ENCODE measurements at places on chromosomes 1 and 21. TPM values are rescaled to one million over a fixed set of nuclear protein-coding genes. Genes with fewer than 3 reads are reported as not detected.

- no peak for DNase-seq
Measured at GRCh38 chr1:160739098-160739511, at the start of gene SLAMF7. Gene SLAMF7, plus strand, starts transcription at chr1:160739247. Its CDS starts 55 bp downstream, at chr1:160739302.

- no peak for DNase-seq
Measured at GRCh38 chr1:248847181-248847955, 9.3 kb downstream of the ZNF672 start.

- DNase-seq: peak; percentile 32
Measured at GRCh38 chr1:115063228-115063901, 25.9 kb downstream of the TSPAN2 start.

DNA sequence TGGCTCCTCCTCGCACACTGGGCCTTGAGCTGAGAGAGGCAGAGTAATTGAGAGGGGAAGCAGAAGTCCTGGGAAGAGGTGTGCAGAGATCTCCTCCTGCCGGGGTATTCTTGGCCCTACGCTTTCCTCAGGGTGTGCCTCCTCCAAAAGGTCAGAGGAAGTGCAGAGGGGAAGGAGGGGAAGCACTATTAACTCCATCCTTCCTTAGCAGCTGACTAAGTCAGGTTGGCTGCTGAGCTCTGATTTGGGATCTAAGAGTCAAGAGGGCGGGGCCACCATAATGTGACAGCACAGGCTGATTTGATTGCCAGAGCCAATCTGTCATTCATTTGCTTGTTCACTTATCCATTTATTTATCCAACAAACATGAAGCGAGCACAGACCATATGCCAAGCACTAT lies 12.3 kb downstream of the ATP2B4 start:
- DNase-seq: no peak

DNA sequence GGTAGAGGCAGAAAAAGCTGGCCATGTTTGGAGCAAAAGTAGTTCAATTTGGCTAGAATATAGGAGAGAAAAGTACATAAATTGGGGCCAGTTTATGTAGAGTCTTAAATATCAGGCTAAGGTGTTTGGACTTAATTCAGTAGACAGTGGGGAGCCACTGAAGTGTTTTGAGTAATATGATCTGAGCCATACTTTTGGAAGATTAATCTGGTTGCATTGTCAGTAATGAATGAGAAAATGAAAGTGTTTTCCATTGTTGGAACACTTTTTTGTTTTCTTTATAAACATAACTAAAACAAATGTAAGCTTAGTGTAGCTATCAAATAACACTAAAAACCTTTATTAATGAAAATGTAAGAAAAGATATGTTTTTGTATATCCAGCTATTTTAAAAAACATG lies 42.1 kb downstream of the POU2F1 start:
- no peak for DNase-seq

GRCh38 chr1:113046569-113046968 lies 26.4 kb upstream of the LRIG2 start:
- DNase-seq: no peak

- DNase-seq: peak; percentile 26
Measured at GRCh38 chr1:84758968-84759491, 68.8 kb upstream of the SSX2IP start.

- DNase-seq: no peak
Measured at GRCh38 chr1:32341971-32342370, 5.9 kb upstream of the MARCKSL1 start.

- no peak for DNase-seq
Measured at GRCh38 chr1:178057141-178057765, 36.7 kb upstream of the RASAL2 start.

DNA sequence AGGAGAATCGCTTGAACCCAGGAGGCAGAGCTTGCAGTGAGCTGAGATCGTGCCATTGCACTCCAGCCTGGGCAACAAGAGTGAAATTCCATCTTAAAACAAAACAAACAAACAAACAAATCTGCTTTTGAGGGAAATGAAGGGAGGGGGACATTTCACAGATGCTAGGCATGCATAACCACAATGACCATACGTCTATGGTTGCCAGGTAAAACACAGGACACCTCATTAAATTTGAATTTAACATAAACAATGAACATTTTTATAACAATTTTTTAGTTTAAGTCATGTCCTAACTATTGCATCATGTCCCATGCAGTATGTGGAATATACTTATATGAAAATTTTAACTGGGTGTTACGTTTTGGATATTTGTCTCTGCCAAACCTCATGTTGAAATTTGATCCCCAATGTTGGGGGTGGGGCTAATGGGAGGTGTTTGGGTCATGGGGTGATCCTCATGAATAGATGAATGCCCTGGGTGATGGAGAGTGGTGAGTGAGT lies 31.0 kb upstream of the ZBTB18 start:
- DNase-seq: no peak

GRCh38 chr1:42930178-42931107 lies 28.2 kb downstream of the SLC2A1 start:
- DNase-seq: no peak

DNA sequence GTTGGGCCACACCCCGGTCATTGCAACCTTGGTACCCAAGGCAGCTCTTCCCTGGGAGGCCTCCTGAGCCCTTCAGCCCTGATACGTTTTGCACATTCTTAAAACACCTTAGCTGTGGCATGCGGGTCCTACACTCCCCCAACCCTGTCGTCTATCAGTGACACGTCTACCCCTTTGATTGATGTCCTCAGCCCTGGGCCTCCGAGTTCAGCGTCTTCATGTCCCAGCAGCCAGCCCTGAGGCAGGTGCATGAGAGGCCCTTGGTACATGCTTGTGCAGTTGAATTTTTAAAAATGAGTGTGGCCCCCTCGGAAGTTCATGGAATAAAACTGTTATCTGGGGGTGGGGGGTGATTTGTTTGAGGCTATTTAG lies 38.9 kb upstream of the ADARB1 start:
- DNase-seq: no peak

DNA sequence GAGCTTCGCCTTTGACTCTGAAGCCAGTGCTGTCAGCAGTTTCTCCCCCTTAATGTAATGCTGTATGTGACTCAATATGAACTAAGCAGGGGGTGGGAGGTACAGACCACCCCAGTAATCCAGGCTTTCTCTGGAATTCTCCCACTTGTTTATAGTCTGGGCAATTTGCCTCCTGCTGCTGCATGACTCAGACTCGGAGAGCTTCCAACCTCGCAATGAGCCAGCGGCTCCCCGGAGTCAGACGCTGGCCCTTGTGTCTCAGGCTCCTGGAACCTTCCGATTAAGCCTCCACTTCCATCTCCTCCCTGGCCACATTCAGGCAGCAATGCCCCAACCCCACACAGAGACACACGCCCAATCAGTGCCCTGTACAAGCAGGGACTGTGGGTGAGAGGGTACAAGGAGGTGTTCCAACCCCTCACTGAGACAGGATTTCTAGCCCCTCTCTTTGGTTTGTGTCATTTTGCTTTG lies 471.7 kb upstream of the VAMP3 start:
- peak; percentile 67 for DNase-seq

- DNase-seq: peak; percentile 26
Measured at GRCh38 chr1:65255035-65255655, 54.2 kb upstream of the DNAJC6 start.

GRCh38 chr21:17455028-17455353 lies 57.9 kb upstream of the CXADR start:
- no peak for DNase-seq

DNA sequence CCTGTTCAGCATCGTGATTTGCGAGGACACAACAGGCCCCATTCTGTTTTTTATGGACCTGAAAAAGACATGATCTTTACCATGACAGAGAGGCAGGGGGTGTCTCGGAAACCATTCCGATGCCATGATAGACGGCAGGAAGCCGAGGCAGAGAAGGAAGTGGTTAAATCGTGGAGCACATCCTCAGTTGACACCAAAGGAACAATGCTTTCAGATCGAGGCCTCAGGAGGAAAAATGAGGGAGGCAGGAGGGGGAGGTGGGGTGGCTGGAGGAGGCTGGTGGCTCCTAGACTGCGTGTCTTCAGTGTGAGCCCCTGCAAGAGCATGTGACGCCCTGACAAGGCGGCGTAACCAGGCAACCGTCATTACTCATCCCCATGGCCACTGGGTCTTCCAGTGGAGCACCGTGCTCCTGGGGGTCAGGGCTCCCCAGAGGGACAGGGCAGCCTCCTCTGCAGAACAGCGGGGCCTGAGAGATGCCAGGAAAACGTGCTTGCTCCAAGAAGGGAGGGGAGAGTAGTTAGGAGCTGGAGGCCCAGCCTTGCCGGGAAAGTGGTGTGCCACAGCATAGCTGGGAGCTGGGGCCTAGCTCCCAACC lies 172.8 kb upstream of the TMEM51 start:
- DNase-seq: peak; percentile 58

DNA sequence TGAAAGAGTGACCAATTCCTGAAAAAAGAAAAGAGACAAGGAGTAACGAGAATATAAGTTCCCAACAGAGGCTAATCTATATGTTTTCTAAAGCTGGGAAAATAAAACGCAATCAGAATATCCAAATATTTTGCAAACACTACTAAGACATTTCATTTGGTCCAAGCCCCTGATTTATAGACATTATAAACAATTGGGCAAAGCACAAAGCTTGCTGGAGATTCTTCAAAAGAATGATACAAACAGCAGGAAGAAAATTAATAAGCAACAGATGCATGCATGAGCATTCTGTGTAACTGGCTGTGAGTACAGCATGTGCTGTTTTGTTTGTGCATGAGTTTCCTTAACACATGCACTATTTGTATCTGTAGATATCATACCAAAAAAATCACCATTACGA lies 552.9 kb downstream of the LTN1 start:
- DNase-seq: no peak

- DNase-seq: no peak
Measured at GRCh38 chr1:187987236-187987776, 1158.6 kb downstream of the PLA2G4A start.

DNA sequence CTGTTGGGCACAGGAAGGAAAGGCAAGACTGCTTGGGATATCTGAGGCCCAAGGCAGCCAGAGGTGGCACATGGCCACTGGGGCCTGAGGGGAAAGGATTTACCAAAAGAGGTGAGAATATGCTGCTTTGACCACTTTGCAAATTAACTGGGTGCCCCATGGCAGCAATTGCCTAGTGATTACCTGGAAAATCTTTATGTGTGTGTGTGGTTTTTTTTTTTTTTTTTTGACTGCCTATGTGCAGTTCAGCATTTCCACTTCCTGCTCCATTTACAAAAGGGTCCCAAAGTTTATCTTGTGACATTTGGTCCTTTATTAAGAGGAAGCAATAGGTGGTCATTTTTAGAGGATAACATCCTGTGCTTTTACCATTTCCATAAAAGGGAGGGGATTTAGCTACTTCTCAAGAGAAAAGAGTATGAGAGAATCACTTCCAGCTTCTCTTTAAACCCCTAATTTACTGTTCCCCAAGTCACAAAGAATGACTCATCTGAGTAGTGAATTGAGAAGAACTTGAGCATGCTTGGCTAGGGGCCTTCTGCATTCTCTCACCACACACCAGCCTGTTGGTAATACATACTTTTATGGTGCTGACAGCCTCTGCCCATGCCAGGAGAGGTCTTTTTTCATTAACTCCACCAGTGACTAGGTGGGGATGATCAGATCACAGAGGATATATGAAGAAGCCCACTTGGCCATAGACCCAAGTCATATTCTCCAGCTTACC lies 52.1 kb downstream of the SYDE2 start:
- no peak for DNase-seq

- DNase-seq: no peak
Measured at GRCh38 chr1:246629976-246630375, 63.7 kb downstream of the CNST start.

- no peak for DNase-seq
Measured at GRCh38 chr1:150954708-150955107, 19.9 kb downstream of the CERS2 start.

GRCh38 chr1:51088474-51088873 lies 13.6 kb upstream of the C1orf185 start:
- no peak for DNase-seq

DNA sequence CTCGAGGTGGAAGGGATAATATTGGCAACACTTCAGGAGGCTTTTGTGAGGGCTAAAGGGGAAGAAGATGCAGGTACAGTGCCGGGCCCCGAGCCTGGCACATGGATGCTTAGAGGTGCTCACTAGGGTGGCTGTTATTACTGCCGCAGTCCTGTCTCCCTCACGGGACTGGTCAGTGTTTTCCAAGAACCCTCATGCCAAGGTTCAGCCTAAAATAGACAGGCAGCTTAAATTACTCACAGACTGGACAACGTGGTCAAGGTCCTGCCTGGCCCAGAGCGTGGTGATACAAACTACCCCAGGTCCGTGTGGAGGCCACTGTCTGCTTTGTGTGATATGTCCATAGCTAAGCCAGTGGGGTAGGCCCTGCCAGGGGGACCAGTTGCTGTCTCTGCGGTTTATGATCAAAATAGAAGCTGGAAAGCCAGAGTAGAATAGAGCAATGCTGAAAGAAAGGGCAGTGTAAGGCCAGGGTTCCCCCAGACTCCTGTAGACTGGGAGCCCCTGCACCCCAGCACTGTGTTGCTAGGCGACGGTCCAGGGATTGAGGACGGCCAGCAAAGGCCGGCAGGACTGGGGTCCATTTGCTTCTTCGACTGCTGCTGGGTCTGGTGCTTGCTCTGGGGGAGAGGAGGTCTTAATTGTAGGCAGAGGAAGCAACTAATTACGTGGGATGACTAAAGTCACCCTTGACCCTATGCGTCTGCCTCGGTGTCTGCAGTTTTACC lies 36.1 kb downstream of the ELAPOR1 start:
- no peak for DNase-seq

DNA sequence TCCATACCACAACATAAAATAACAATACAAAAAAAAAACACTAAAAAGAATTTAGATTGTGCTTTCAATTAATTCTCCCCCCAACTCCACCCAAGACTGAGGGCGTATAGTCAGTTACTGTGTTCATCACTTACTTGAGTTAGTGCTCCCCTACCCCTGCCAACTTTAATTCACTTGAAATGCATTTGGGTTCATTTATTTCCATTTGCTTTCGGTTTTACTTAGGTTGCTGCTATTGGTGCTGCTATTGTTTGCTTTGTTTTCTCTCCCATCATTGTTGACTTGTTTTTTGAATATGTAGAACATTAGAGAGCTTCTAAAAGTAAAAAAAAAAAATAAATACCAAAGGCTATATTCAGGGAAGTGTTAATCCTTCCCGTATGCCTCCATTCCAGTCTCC lies 10.7 kb upstream of the CYYR1 start:
- DNase-seq: no peak

The VANGL2 gene
- 5.9 TPM for polyA plus RNA-seq

The LRRC53 gene
- not detected for polyA plus RNA-seq

The SLC44A5 gene
- 10.6 TPM for polyA plus RNA-seq

The TIE1 gene
- polyA plus RNA-seq: 10.9 TPM

The UMODL1 gene
- polyA plus RNA-seq: 6.8 TPM

The CLCA1 gene
- polyA plus RNA-seq: 0.88 TPM

The TNFRSF14 gene
- 26.0 TPM for polyA plus RNA-seq

The SPRR5 gene
- not detected for polyA plus RNA-seq

The GPR37L1 gene
- polyA plus RNA-seq: 0.42 TPM

The LYPLAL1 gene
- 33.8 TPM for polyA plus RNA-seq

The HIVEP3 gene
- polyA plus RNA-seq: 7.3 TPM
